ENCODE measurements at places on chromosomes 7 and 10.

- DNase-seq = no peak
Observed at GRCh38 chr7:138079137-138079536, 2.9 kb downstream of the AKR1D1 start.

- DNase-seq = no peak
Observed at GRCh38 chr10:77117501-77117900, 520.1 kb downstream of the KCNMA1 start.

DNA sequence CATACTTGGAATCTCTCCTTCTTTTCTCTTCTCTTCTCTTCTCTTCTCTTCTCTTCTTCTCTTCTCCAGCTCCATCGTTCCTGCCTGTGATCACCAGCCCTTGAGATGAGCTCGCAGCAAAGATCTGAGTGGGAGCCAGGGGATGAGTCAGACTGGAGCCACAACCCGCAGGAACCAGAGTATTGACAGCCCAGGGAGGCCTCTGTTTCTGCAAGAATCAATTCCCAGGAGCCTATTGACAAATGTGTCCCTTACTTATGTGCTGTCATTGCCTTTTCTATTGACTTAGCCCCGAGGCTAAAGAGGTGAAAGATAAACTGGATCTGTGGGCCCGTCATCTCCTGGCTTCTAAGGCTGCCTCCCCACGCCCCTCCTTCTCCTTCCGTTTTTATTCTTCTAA lies 13.1 kb upstream of the HABP2 start:
- DNase-seq = no peak

- no peak for DNase-seq
Observed at GRCh38 chr7:2759736-2760097, 71.7 kb downstream of the AMZ1 start.

DNA sequence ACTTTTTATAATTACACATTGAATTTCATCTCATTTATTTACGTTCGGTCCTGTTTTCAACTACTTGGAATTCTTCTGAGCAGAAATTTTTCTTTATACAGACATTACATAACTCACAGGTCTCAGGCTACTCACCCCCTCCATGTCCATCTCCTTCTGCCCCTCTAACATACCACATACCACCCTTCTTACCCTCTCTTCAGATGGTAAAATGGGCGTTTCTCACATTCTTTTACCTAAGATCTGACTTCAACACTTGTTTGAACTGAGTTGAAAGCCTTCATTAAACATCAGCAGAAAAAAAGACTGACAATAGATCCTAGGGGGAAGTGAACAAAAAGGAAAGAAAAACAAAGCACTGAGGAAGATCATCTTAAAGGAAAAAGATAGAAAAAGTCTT lies 309.7 kb downstream of the CTNNA3 start:
- DNase-seq = no peak

DNA sequence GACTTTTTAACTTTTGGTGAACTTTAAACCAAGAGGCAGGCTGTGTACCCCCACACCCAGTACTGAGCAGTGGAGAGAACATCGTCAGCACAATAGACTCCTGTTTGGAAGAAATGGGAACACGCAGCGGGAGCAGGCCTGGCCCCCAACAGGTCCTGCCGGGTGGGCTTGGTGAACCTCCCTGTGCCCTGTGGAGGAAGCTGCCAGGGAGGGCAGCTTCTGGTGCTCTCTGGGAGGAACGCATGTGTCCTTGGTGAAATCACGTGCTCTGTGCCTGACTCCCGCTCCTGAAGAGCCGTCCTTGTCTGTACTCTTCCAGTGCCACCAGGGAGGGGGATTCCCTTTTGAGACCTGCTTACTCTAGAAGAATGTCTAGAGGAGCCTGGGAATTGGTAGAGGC lies 31.6 kb downstream of the CHAT start:
- DNase-seq = no peak

Data from left renal pelvis (tissue), 4 donors.